ENCODE measurements at places on chromosomes 11 and 22.

DNA sequence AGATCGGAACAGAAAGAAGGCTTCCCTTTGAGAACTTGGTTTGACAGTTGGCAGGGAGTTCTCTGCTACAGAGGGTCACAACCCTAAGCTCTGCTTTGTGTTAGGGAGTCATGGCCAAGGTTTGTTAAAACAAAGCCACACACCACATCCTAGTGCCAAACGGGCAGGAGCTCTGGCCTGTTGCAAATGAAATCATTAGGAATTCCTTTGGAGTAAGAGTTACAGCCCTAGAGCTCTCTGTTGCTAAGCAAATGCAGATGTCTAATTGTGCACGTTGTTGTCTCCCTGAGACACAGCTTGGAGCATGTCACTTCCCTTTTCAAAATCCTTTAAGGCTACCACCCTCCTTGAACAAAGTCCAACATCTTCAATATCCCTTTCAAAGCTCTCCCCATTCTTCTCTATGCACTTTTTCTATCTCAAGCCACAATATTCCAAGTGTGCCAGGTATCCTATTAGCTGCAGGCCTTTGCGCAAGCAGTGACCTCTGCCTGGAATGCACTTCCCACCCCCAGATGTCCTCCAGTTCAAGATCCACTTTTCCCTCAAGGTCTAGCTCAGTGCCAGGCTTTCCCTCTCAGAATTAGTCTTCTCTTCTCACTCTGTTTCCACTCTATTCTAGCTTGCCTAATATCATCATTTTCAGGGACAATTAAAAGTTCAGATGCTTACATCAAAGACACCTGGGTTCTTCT is 253.7 kb upstream of the POU2AF2 start:
- DNase-seq: no peak

GRCh38 chr11:93494357-93494756 is 48.8 kb downstream of the SMCO4 start:
- DNase-seq: no peak

DNA sequence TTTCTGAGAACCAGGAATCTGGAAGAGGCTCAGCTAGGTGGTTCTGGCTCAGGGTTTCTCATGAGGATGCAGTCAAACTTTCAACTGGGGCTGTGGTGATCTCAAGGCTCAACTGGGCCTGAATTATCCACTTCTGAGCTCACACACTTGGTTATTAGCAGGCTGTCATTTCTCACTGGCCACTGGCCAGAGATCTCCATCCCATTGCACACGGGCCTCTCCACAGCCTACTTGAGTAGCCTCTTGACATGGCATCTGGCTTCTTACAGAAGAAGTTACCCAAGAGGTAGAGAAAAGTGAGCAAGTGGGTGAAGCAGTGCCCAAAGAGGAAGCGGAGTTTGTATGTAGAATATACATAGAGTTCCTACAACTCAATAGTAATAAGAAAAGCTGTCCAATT is 16.0 kb downstream of the CALCA start:
- DNase-seq: no peak

- no peak for DNase-seq
Observed at GRCh38 chr22:25997886-25998775, 171.1 kb upstream of the SEZ6L start.

GRCh38 chr11:119832202-119832935 is 103.4 kb upstream of the NECTIN1 start:
- DNase-seq: no peak

DNA sequence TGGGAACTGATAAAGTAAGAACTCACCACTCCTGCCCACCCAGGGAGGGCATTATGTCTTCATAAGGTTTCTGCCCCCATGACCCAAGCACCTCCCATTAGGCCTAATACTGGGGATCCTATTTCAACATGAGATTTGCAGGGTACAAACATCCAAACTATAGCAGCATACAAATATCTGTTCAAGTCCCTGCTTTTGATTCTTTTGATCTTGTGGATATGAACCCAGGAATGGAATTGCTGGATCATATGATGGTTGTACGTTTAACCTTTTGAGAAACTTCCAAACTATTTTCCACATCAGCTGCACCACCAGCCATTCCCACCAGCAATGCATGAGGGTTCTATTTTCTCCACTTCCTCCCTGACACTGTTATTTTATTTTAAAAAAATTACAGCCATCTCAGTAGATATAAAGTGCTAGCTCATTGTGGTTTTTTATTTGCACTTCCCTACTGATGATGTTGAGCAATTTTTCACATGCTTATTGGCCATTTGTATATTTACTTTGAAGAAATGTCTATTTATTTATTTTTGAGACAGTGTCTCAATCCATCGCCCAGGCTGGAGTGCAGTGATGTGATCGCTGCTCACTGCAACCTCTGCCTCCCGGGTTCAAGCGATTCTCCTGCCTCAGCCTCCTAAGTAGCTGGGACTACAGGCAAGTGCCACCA is 7.1 kb upstream of the ATG16L2 start:
- DNase-seq: no peak

DNA sequence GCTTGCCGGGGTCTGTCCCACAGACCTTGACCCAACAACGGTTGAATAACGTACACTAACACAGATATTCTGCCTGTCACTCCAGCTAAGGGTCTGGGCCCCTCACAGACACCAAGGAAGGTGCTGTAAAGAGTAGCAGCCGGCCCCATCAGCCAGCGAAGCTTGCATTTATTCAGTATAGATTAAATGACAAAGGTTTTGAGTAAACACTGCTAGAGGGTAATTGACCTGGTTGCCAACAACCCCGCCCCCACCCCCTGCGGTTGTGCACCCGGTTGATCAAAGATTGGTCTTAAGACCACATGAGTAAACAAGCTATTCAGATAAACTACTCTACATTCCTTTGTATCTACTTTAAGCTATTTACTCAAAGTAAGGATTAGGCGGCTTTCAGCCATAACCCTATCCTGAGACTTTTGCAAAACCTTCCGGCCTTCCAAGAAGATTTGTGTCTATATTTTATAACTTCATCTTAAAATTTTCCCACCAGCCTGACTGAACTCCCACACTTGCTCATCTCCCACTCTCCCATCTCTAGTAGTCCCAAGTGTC is 4.8 kb upstream of the CKAP5 start:
- DNase-seq: no peak

DNA sequence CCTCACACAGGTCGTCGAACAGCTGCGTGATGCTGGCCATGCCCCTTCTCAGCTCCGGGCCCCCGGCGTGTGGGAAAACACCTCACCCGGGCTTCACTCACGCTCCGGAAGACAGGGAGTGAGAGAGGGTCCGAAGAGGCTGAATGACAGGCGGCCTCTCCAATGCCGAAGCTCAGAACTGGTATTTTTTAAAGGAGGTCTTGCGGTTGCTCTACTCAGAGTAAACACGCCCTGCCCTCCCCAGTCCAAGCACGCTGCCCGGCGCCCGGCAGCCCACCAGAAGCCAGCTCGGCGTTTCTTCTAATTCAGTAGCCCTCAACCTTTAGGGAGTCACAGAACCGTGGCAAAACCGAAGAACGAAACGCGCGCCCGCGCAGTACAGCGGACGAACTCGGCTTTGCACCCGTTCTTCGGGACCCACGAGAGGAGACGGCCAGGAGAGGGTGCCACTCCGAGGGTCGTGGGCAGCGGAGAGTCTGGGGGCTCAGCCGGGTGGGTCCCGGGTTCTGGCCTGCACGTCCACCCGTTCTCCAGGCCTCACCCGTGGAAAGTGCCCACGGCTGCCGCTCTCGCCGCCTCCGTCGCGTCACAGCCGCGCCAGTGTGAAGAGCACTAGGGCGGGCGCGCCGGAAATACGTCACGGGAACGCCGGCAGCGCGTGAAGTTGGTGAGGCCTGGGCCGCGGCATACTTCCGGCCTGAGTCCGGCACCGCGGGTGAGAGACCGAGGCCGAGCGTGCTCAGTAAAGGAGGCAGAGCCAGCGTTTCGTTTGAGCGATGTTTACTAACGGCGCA is at the start of gene TUBGCP6:
Gene TUBGCP6 (minus strand): TSS at position 604 of the 794 bp plus-strand sequence. CDS start 564 bp downstream, at position 40.
- DNase-seq: peak; percentile 72

DNA sequence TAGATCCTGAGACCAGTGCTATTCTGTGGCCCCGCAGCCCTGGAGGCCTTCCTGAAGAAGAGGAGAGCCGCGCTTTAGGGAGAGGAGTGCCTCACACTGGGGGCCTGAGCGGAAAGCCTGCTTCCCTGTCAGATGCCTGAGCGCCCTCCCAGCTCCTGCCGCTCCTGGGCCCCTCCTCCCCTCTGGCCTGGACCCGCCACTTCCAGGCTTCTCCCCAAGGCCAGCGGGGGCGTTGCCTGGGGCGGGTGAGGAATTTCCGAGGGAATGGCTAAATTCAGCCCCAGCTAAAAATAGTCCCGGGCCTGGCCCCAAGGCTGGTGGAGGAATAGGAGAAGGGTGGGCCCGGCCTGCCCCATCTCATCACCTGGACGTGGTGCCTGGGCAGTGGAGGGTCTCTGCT is 15.4 kb downstream of the ARHGEF17 start:
- DNase-seq: no peak

DNA sequence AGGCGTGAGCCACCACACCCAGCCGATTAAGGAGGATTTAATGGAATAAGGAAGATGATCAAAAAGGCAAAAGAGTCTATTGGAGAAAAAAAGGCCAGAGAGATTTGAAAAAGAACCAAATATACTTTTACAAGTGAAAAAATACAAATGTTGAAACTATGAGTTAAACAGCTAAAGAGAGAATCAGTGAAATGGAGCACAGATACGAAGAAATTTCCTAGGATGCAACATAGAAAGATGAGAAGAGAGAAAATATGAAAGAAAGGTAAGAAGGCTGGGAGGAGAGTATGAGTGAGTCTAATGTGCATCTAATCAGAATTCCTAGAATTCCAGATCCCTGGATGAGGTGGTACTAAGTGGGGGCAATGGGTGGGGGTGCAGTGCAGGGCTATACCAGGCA is 19.4 kb upstream of the CELSR1 start:
- DNase-seq: no peak

- peak; percentile 39 for DNase-seq
Observed at GRCh38 chr11:35235936-35236666, 97.1 kb downstream of the CD44 start.

DNA sequence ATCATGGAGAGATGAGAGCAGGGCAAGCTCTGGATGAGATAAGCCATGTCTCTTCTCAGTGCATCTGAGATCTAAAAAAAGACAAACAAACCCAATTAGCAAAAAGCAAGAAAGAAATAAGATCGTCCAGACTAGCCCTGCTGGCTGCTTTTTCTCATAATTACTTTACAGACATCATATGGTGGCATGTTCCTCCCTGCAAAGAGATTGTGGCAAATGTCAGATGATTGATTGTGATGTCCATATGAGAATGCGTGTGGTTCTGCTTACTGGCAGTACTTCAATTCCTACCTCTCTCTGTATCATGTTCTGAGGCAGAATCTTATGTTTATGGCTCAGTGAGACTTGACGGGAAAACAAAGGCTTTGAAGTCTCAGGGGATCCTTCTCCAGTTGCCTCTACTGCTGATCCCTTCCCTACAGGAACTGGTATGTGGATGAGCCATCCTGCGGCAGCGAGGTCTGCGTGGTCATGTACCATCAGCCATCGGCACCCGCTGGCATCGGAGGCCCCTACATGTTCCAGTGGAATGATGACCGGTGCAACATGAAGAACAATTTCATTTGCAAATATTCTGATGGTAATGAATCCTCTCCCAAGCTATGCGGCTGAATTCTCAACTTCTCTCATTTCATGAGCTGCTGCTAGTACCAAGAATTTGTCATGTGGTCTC is 8.8 kb downstream of the LAYN start:
- DNase-seq: no peak

GRCh38 chr11:103898577-103899336 is 137.7 kb upstream of the DDI1 start:
- DNase-seq: no peak

GRCh38 chr22:27718186-27719035 is 83.1 kb downstream of the MN1 start:
- DNase-seq: no peak

- DNase-seq: no peak
Observed at GRCh38 chr22:35070451-35071093, 4.6 kb downstream of the ISX start.

- DNase-seq: no peak
Observed at GRCh38 chr11:42960521-42961088, 351.2 kb upstream of the API5 start.

- no peak for DNase-seq
Observed at GRCh38 chr11:69518081-69518950, 36.9 kb downstream of the LINC01488 start.

DNA sequence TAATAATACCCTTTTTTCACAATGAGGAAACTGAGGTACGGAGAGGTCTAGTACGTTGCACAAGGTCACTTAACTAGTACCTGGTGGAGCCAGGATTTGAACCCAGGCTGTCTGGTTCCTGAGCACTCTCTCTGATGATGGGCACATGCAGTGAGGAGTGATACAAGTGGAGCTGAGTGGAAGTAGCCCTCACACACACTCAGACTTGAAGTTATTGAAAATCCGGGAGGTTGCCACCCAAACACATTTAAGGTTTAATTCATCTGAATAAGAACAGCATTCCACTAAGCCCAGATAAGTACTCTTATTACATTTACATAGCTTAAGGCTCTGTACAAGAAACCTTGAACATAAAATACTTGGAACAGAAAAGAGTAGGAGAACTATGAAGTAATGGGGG is 4.8 kb downstream of the GRAP2 start:
- DNase-seq: no peak

- no peak for DNase-seq
Observed at GRCh38 chr11:19607656-19608360, 104.8 kb upstream of the NAV2 start.

DNA sequence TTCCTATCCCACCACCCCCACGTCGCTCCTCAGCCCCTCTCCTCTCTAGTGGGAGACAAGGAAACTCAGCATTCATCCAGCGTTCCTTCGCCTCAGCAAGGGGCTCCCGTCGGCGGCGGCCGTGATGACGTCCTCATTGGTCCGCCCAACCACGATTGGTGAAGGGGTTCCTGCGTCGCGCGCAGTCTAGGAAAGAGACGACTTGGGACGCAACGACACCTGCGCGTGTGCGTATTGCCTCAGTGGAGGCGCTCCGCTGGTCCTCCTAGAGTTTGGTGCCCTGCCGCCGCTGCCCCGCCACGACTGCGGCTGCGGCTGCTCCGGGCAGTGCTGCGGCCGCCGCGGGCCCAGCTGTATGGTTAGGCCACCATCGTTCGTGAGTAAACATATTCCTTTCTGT is 56.6 kb downstream of the CCDC81 start:
- no peak for DNase-seq

GRCh38 chr22:19535001-19535400 is 10.8 kb upstream of the CLDN5 start:
- DNase-seq: no peak

GRCh38 chr22:41818596-41818995 is 14.3 kb upstream of the SREBF2 start:
- no peak for DNase-seq

All from activated CD8-positive, alpha-beta memory T cell treated with anti-CD3 and anti-CD28 coated beads for 1 hour (primary cell).